Thoracic aorta (tissue), 2 donors: ENCODE measurements at places on chromosomes 7 and 10.
A peak's percentile ranks its signal among the peaks of the same experiment; 100 is the strongest.

GRCh38 chr7:104123786-104124185 lies 84.0 kb downstream of the ORC5 start:
- DNase-seq: no peak

DNA sequence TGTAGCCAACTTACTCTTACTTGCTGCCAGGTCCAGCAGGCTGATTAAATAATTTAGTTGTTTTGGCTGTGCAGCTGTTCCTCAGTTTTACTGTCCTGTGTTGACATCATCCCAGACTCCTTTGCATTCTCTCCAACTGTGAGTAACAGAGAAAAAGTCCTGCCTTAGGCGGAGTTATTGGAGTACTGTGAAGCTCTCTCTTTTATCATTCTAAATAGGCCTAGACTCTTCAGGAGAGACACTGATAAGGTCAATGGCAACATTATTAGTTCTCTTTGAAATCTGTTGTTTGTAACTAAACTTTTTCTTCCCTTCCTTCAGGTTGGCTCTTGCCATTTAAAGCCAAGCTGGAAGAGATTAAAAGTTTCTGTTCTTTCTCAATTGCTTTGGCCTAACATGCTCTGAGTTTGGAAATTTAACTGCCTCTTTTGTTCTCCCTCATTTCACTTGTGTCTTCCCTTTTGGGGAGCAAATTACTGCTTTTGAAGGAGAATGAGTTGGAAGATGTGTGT lies 215.7 kb upstream of the CSTF2T start:
- no peak for DNase-seq

GRCh38 chr10:109259293-109259692 lies 664.0 kb downstream of the XPNPEP1 start:
- DNase-seq: no peak

DNA sequence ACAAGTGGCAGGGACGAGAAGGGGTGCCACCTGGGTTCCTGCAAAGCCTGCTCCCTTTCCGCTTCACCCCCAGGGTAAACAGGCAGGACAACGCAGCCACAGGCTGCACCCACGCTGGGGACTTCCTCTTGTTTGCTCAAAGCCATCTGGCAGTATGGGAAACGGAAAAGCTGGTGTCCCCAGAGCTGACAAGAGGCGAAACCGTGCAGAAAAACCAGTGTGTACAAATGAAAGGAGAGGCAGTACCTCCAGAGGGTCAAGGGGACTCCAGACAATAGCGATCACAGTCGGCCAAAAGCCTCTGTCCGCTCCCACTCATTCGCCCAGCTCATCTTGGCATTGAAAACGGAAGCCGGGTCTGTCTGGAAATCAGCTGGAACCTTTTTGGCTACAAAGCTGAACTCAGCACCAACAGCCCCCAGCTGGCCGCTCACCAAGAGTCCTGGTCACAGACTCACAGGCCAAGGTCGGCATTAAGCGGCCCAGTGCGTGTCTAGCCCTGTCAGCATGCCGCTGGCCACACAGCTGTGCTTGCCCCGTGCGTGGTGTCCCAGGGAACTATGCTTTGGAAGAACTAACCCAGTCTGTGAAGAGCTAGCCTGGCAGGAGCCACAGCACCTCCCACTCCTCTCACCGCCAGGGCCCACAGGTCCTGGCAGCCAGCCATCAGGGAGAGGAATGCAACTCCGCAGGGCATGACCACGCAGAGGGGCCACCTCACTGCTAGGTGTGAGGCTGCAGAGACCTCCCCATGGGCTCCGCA lies 10.4 kb downstream of the TNS3 start:
- peak; percentile 63 for DNase-seq
